Mammary epithelial cell (primary cell): ENCODE measurements at places on chromosomes 5 and 9.

DNA sequence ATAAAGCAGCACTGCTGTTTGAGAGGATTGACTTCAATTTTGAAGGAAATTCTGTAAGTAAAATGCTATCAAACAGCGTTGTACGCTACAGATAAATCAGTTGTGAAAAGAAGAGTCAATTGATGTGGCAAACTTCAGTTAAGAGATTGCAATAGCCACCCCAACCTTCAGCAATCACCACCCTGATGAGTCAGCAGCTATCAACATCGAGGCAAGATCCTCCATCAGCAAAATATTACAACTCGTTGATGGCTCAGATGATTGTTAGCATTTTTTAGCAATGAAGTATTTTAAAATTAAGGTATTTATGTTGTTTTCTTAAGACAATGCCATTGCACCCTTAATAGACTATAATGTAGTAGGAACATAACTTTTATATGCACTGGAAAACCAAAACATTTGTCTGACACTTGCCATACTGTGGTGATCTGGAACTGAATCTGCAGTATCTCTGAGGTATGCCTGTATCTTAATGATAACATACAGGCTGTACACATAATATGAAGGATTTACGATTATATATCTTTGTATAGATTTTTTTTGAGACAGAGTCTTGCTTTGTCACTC lies 47.5 kb downstream of the VPS13A start:
- DNase-seq = no peak

DNA sequence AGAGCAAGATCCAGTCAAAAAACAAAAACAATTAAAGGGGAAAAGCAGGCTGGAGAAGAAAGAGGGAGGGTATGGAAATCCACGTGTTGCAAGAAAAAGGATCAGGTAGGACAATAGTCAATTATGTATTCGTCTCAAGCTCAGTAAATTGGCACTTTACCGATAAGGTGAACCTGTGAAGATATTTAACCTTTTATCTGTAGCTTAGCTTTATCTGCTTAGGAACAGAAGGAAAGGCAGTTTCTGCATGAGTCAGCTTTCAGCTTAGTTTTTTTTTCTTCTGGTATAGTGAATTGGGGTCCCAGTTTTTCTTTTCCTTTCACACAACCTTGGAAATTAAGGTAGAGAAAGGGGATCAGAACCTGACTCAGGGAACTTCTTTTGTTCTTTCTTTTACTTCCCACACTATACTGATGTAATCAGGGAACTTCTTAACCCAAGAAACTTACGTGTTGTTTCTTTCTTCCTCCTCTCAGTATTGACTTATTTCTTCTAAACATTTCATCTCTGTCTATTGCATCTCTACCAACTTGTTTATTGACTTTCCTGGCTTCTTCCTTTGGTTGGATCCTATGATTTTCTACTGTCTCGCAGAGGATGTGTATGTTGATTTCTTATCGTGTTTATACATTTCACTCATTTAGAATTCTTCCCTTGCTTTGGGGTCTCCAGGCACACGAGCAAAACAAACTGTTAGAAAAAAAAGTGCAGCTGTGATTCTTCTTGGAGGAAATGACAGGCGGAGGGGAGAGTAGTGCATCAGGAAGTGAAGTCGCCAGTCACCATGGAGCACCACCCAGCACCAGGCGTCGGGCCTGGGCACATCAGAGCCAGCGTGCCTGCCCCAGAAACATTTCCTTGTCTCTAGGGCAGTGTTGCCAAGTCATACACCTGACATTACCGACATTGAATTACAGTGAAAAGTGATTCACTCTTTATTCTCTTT lies 123.0 kb upstream of the LHFPL2 start:
- DNase-seq = peak; percentile 38

DNA sequence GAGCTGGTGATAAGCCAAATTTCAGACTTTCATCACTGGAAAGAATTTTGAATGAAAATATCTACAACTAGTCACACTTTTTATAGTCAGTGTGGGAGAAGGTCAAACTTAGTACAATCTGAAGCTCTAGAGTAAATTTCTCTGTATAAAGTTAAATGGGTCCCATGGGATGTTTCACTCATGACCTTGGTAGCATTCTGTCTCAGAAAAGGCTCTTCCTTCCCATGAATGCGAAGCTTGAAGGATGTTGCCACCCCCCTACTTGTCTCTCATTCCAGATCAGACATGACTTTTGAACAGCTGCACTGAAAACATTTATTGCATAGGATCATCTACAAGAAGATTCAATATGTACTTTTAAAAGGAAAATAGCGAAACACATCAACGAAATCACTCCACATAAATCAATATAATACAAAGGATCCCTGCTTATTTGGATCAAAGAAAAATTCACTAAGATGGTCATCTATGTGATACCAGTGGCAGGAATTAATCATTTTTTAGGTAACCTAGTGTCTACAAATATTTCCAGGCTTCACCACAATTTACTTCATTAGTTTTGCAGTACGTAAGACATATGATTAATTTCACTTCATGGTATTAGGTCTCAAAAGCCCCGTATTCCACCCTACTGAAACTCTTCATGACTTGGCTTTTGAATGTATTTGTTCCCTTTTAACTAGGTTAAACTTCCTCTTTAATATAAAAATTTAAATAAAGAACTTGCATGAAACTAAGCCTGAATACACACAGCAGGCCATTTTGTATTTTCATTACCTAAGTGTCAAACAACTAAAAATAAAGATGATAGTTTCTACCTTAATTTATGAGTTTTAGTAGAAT lies 4.4 kb downstream of the ST8SIA4 start:
- DNase-seq = no peak

DNA sequence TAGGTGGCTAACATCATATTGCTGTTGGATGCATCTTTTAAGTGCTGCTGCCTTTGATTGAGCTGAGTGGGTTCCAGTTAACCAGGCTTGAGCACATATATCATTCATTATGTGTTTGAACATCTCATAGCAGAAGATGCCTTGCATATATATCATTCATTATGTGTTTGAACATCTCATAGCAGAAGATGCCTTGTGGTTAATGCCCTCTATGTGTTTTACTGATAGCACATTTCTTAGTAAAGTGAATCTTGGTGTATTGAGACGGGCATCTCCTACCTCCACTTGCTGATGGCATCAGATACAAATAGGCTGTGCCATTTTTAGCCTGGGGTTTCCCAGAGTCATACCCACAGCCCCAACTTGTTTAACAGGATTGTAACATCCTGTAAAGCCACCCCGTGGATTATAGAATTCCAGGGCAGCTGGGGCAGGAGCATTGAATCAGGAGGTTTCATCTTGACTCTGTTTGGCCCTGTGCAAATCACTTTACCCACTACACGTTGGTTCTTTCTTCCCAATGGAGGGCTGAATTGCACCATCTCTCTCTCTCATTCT lies 26.5 kb downstream of the MTAP start:
- DNase-seq = peak; percentile 73
